ENCODE measurements at places on chromosomes 2 and 18.

DNA sequence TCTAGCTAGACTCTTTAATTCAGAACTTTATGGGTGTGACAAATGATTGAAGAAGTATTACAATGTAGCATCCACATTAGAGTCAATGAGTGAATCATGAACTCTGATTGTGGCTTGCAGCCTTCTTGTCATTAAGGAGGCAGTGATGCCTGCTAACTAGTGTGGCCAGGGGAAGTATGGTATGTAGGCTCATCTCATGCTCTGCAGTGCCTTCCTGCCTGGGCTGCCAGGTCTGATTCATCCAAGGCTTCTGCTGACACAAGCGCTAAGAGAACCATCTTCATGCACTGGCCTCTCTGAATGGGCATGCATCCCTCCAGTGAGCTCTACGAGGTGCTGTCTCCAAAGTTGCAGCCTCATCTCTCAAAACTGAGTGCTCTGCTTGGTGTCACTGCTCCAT lies 144.3 kb downstream of the MTCL1 start:
- DNase-seq: no peak

GRCh38 chr2:35292199-35292598 lies 1063.4 kb upstream of the CRIM1 start:
- DNase-seq: no peak

- DNase-seq: no peak
Measured at GRCh38 chr18:23101861-23102432, 33.3 kb upstream of the CABLES1 start.

- DNase-seq: no peak
Measured at GRCh38 chr18:10482363-10482984, 28.0 kb downstream of the APCDD1 start.

DNA sequence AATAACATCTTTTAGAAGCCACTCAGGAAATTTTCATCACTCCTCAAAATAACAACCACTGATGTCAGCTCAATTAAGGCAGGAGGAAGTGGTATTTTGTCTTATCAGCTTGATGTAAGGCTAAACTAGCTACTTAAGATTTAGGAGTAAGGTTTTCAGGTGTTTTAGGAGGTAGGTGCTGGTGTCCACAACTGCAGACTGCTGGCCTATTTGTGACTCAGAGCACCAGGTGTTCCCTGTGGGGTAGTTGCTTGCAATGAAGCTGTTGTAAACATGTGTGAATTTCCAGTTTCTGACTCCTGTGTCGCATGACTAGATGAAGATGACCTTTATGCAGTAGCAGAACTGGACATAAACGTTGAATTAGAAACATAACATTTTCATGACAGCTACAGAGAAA lies 164.2 kb downstream of the THSD7B start:
- no peak for DNase-seq

DNA sequence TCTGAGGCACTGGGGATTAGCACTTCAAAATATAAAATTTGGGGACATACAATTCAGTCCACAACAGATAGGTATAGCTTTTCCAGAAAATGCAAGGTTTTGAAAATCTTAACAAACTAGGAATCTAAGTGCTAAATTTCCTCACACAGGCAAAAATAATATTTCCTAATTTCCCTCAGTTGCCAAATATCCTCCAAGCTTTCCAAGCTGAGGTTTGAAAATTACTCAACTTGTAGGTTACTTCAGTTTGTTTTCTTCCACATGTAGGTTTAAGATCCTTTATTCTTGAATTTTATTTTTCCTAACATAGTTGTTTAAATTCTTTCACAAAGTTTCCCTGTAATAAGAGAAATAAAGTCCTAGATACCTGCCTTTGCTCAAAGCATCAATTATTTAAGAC lies 192.9 kb upstream of the NRXN1 start:
- no peak for DNase-seq

- DNase-seq: no peak
Measured at GRCh38 chr2:159185401-159186130, 100.9 kb downstream of the WDSUB1 start.

DNA sequence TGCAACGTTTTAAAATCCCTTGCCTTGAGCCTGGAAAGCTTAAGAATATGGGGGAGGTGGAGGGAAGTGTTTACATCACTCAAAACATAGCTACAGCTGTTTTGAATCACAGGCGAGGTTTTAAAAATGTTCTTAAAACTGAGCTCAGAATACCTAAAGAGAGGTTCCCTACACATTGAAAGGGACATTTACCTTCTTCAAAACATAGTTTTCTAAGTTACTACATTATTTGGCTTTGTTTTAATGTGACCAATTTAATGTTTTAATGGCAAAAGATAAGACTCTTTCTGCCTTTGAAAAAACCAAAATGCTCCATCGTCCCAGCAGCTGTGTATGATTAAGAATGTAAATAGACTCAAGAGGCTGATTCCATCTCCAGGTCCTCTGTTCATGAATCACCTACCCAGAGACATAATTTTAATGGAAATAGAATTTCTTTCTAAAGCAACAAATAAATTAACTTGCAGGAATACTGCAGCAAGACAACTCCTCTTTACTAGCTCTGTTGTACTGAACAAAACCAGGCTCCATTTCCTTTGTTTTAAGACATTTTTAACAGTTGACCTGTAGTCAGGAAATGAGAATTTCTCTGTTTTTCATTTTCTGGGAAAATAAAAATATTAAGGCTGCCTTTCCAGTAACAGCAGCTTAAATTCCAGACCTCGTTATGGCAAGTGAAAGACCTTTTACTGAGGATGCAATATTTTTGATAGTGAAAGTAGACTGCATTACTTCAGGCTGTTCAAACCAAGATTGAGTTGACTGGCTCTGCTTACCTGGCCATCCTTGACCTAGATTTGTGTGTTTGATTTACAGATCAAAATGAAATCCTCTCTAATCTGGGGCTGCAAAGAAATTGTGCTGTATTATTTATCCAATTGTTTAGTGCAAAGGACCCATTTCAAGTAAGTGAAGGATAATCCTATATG lies 33.7 kb upstream of the WDR75 start:
- DNase-seq: peak; percentile 33

DNA sequence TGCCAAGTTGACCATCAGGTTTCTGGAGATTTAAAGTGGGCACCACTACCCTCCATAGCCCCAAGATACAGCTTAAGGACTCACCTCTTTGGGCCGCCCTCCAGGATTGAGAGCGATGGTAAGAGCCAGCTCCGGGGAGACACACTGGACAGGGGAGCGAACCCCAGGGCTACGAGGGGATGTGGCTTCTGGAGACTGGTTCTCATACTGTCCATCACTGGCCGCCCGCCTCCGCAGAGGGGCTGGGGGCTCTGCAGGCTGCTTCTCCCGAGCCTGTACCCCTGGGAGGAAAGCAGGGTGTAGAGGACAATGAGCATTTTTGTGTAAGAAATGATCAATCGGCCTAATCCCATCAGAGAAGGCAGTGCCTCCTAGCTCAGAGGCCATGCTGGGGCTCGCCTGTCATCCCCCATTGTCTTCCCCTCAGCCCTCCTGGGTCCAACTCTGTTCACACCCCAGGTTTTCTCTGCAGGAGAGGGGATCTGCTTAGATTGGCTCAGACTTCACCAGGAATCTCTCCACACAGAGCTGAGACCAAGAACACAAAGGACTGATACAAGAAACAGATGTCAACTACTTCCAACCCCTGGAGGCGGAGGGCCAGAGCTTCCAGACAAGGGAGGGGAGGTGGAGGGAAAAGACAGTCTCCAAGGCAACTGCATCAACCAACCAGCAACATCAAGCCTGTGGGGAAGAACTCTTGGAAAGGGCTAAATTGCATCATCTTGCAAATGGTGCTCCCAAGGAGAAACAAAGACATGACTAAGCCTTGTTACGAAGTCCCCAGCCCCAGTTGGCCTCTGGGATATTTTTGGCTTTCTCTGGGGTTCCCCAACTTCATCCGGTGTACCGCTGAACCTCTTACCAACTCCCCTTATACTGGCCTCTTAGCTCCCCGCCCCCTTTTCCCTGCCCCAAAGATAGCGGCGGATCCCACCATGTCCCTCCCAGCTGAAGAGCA lies 166.6 kb downstream of the TNS1 start:
- DNase-seq: no peak

DNA sequence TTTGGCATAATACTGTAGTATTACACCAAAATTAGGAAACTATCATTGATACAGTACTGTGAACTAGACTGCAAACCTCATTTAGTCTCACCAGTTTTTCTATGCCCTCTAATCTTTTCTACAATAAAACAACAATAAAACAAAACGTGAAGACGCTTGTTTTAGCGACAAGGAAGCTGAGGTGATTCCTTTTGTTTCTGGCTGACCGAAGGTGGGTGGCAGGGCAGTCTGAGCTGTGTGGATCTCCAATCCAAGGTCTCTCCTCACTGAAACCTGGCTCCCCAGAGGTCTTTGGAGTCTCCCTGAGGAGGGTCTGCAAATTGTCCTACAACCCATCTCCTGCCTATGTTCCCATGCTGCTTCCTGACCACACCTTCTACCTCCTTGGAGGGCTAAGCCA lies 59.3 kb downstream of the ARMC9 start:
- no peak for DNase-seq

DNA sequence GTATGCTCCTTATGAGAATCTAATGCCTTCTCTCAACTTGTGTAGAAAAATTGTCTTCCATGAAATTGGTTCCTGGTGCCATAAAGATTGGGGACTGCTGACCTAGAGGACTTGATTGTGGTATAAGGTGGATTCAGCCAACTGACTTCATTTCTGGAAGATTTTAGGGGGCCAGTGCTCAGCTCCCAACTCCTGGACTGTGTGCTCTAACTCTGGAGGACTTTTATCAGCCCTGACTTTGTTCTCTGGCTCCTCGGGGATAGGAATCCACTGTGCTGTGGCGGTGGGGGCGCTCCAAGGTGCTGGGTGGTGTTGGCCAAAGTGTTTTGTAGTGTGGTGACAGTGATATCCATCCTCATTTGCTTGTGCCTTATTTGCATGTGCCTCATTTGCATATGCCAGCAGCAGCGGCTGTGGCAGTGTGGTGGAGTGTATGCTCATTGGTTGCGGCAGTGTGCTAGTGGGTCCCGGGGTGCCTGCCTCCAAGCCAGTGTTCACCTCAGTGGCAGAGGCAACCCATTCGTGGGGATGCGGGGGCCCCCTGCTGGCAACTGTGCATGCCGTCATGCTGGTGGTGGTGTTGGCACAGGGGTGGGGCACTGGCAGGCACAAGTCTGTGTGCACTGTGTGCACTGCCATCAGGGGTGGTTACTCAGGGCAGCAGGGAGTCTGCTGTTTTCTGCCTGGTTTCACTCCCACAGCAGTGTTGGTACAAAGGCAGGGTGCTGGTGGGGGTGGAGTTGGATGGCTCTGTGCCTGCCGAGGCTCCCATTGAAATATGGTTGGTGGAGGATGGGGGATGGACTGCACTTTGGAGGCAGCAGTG lies 19.6 kb downstream of the EHBP1 start:
- no peak for DNase-seq

GRCh38 chr2:197710424-197711042 lies 5.4 kb downstream of the MARS2 start:
- no peak for DNase-seq

DNA sequence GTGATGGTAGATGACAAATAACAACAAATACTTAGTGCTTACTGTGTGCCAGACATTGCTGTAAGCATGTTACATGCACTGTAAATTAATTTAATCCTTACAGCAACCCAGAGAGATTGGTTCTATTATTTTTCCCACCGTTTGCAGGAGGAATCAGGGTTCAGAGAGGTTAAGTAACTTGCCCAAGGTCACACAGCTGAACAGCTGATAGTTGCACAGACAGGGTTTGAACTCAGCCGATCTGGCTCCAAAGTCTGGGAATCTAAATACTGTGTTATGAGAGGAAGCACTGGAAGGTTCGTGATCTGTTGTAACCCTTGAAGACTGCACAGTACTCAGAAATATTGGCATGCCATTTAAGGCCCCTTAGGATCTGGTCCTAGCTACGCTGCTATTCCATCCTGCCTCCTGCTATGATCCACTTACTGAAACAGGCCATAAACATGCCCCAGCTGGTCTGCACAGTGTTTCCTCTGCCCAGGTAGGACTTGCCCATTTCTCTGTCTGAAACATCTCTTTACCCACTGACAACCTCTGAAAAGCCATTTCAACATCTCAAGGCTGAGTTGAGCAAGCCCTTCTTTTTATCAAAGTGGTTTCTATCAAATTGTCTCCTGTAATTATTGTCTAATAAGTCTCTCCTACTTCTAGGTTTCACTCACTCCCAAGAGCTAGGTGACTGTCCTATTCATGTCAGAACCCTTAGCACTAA lies 40.4 kb upstream of the MRPL33 start:
- no peak for DNase-seq

DNA sequence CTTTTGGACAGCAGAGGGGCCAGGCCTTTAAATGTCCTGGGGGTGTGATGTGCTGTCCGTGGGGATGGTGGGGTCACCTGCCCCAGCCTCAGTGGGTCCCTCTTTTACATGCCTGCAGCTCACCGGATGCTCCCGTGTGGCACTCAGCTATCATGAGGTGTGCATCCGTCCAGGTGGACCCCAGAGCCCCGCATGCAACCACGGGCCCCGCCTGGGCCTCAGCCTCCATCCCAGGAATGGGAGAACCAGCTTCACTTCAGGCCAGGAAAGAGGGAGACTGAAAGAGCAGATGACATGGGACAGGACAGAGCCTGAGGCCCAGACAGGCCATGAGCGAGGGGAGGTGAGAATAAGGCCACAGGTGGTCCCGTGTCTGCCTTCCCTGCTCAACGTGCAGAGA lies 37.5 kb downstream of the RAMP1 start:
- no peak for DNase-seq

DNA sequence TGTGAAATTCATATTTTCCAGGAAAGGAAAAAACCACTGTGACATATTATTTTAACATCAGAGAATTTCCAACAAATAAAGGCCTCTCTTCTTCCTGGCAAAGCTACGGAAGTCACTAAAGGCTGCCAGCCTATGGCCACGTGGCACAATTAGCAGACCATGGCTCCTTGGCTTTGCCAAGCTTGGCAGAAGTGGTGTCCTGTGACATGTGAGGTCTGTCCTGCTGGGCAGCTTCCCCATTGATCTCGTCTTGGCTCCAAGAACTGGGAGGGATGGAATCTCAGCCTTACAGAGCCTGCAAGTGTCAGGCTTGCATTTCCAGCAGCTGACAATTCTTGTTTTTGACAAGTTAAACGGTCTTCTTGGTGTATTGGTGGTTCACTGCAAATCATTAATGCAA lies 226.9 kb upstream of the THSD7B start:
- no peak for DNase-seq

DNA sequence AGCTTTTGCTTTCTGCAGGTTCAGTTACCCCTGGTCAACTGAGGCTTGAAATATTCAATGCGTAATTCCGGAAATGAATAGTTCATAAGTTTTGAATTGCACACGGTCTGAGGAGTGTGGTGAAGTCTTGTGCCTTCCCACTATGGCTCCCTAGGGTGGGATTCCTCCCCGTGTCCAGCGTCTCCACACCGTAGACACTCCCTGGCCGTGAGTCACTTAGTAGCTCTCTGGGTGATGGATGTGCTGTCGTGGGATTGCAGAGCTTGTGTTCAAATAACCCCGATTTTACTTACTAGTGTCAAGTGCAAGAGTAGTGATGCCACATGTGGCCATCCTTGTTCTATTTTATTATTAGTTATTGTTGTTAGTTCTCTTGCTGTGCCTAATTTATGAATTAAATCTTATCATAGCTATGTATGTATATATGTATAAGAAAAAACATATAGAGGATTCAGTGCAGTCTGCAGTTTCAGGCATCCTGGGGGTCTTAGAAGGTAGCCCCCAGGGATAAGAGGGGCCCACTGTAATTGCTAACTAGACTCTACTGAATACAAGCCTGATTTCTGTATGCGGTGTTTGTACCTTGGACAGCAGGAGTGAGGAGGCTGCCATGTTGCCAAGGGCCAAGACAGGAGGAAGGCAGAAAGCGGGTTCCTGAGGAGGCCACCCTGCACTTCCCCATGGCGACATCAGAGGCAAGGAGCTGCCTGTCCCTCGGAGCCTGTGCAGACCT lies 47.7 kb upstream of the PDIA6 start:
- DNase-seq: no peak

- DNase-seq: no peak
Measured at GRCh38 chr2:28678944-28679343, 72.7 kb upstream of the PPP1CB start.

All from right renal pelvis (tissue), 4 donors.